ENCODE measurements at places on chromosomes 12 and 14.

GRCh38 chr12:124564232-124564958 lies 3.0 kb downstream of the NCOR2 start:
- DNase-seq: no peak

DNA sequence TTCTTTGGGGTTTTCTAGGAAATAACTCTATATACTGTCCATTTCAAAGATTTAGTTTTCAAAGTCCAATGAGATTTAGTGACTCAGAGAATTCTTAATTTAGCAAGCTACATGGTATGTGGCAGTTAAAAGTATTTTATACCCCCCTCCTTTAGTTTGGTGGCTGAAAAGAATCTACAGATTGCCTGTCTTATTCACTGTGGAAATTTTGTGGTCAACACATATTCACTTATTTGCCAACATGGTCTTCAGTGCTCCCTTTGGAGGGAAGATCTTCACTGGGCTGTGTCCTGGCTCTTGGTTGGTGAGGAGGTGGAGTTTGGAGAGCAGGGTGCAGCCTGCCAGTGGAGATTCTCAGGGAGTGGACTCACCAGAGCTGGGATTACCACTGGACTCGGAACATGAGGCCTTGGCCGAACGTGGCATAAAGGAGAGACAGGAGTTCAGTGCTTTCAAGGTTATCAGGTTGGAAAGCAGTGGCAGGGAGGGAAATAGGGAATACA lies 39.8 kb downstream of the SAMD4A start:
- DNase-seq: no peak

- DNase-seq: no peak
Observed at GRCh38 chr12:120882055-120882555, 22.1 kb downstream of the SPPL3 start.

DNA sequence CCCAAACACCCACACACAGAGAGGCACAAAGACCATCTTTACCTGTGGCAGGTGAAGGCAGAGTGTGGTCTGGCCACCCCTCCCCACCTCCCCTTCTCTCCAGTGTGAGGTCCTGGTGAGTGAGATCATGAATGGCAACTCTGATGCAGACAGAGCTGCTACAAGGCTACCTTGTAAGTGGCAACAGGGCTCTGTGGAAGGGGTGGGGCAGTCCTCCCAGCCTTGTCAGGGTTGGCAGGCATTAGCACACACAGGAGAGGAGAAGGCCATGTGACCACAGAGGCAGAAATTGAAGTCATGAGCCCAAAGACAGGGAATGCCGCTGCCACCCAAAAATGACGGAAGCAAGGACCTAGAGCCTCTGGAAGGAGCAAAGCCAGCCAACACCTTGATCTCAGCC lies 30.7 kb downstream of the VWF start:
- no peak for DNase-seq

DNA sequence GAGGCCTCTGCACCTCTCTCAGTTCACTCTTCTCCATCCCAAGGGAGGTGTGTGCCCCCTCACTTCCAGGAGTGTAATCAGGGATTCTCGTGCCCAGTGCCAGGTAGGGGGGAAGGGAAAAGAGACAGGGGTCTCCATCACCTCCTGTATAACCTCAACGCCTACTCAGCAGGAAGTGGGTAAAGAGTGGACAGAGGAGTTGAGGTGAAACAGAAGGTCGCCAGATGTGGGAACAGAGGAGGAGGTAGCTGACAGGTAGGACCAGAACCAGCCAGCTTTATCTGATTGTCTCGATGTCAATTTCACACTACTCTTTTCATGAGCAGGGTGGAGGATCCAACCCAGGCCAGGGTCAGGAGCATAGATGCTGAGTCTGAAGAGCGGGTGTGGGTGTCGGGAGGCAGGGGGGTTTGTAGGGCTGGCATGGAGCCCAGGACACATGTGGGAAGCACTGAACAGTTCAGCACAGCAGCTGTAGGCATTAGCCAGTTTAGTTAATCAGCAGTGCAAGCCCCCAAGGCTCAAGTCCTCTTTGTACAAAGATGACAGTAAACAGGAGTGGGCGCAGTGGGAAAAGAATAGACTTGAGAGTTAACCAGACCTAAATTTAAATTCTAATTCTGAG lies 213.5 kb downstream of the PELI2 start:
- DNase-seq: no peak

DNA sequence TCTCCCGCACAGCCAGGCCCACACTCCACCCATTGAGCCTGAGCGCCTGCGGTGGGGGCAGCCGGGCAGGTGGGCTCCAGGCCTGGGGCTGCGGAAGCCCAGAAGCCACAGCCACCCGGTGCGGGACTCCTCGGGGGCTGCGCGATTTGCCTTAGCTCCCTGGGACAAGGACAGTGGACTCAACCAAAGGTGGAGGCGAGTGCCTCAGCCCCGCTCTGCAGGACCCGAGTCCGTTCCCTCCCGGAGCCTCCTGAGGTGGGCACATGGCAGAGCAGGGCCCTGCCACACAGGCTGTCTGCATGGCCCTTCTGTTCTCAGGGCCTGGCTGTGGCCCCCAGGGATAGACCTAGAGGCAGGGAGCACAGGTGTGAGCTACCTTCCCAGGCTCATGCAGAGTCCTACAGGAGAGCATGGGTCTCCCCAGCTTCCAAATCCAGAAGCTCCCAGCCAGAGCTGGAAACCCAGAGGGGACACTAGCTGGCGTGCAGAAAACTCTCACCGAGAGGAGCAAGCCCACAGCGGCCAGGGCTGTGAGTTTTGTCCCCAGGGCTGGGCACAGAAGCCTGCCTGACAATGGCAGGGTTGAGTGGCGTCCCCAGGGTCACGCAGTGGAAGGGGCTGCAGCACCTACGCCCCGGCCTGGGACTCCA lies 22.2 kb upstream of the LRTM2 start:
- DNase-seq: no peak

GRCh38 chr14:76277586-76278130 lies 98.3 kb upstream of the ESRRB start:
- no peak for DNase-seq

- DNase-seq: no peak
Observed at GRCh38 chr14:54568821-54569595, 2.1 kb downstream of the SAMD4A start.

DNA sequence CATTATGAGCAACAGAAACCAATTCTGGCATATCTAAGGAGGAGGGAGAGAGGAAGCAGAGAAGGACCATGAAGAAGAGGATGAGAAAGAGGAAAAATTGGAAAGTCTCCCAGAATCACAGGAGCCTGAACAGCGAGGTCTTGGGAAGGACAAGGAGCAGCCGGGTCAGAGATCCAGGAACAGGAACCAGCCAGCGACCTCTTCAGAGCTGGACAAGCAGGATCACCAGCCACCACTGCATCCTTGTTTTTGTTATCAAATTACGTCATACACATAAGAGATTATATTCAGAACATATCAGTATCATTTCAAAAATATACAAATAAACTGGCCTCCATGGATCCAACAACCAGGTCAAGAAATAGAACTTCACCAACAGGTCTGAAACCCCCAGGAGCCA lies 22.1 kb upstream of the BDKRB2 start:
- no peak for DNase-seq

GRCh38 chr12:19972325-19973288 lies 395.7 kb upstream of the PDE3A start:
- DNase-seq: peak; percentile 2

- DNase-seq: no peak
Observed at GRCh38 chr12:71430756-71431155, 8.8 kb upstream of the LGR5 start.

- DNase-seq: no peak
Observed at GRCh38 chr14:31265701-31266398, 58.3 kb upstream of the HECTD1 start.

DNA sequence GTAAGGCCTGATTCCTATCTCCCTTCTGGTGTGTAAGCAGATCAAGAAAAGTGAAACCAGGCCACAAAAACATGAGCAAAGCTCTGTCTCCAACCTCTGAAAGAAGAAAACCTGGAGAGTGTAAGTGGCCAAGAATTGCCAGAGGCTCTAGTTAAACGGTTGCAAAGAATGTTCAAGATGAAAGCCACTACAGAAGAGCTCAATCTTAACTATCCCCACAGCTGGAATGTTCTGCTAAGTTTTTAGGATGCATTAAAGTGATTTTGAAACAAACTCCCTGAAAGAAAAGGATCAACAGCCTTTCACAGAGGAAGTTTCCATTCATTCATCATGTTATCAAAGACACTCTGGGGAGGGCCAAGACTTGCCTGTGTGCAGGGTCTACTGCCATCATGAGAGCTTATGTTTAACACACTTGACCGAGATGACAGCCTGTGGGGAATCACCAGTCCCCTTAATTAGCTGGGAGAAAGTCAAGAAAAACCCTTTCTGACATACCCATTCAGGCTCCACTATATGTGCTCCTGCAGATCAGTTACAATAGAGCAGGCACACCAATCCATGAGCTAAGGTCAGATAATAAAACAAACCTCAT lies 128.0 kb upstream of the OVCH1 start:
- no peak for DNase-seq

DNA sequence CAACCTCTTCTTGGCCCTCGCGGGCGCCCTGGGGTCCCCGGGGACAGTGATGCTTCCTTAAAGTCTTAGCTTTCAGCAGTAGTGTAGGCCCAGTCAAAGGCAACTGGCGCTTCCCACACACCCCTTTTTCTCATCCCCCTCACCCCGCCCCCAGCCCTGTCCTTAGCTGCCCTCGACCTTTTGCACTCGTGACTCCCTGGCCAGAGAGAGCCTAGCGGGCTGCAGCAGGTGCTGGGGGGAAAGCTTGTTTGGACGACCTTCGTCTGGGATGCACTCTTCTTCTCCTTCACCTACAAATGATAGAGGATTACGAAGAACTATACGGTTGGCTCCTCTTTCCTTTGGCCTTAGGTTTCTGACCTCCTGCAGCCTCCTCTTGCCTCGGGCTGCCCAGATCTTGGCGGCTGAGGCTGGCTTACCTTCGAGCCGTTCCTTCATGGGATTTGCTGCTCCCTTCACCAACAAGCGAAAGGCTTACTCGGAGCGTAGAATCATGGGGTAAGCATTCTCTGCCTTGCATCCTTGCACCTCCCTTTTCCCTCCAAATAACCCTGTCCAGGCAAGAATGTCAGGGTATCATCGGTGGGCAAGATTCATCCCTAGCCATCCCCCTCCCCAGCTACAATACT lies 815 bp downstream of the COQ10A start:
- DNase-seq: no peak

DNA sequence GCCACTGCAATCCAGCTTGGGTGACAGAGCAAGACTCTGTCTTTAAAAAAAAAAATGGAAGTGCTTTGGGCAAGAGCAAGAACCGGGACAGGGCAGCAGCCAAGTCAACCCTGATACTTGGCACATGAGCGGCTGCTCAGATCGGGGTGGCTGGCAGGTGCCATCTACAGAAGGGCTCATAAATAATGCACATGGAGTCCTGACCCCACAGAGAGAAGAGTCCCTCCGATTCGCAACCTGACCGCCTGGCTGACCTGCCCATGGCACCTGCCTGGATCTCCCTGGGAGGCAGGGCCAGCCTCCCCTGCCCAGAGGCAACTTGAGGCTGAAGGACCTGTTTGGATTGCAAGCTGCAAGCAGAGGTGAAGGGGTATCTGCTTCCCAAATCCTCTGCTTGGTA lies 9.6 kb upstream of the TMEM120B start:
- no peak for DNase-seq

GRCh38 chr14:31070431-31070830 lies 44.3 kb upstream of the STRN3 start:
- no peak for DNase-seq

DNA sequence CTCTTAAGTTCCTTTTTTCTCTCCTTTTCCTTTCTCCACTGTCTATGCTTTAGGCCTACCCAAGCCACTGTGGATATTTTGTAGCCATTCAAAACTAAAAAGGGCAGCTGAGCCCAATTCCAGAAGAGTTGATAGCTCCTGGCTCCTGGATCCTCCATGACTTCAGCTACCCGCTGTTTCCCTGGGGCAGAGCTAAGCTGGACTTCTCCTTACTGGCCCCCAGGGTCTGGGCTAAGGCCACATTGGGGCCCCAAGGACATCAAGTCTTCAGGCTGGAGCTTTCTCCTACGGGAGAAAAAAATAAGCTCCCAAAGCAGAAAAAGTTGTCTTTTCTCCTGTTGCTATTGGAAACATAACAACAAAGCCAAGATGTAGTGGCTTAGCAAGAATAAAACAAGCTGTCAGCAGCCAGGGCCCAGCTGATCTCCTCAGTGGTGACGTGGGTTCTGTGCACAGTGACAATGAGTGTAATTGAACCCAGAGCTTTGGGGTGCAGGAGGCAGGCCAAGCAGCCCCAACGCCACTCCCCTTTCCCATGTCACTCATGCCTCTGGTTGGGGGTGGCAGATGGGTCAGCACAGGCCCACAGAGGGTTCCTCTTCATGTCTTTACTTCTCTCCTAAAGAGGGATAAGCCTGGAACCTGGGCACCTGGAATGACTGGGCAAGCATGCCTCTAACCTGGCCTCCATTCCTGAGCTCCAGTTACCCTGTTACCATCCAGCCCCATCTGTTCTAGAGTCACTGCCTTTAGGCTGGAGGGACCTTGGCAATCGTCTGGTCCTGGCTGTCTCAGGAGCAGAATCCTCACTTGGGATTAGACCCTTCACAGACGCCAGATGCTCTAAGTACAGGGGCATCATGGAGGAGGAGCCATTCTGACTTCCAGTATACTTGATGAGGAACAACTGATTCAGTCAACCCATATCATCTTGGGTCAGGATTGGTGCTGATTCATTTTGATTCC lies 171.2 kb downstream of the ZFP36L1 start:
- DNase-seq: no peak

- DNase-seq: no peak
Observed at GRCh38 chr14:51575349-51576116, 76.2 kb upstream of the FRMD6 start.

- no peak for DNase-seq
Observed at GRCh38 chr14:36094963-36095362, 81.6 kb downstream of the PTCSC3 start.

DNA sequence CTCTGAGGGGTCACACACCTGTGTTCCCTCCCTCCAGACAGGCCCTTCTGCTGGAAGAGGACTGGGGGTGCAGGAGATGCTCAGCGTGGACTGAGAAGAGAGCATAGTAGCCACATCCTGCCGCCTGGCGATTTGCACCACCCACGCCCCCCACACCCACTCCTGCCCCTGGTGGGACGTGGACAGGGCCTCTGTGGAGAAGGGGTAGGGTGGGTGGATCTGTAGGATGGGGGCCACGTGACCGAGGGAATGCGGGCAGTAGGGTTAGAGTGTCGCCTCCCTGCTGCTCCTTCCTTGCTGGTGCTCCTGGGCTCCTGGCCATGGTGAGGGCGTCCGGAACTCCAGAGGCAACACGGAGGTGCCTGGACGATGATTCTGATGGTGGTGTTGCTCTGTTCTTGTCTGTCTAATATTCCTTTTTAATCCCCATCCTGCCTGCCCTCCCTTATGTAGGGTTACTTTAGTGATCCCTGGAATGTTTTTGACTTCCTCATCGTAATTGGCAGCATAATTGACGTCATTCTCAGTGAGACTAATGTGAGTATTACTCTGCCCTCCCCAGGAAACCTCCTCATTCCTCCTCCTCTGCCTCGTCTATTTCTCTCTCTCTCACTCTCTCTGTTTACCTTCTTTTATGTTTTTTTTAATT lies 161.5 kb upstream of the FKBP4 start:
- no peak for DNase-seq

DNA sequence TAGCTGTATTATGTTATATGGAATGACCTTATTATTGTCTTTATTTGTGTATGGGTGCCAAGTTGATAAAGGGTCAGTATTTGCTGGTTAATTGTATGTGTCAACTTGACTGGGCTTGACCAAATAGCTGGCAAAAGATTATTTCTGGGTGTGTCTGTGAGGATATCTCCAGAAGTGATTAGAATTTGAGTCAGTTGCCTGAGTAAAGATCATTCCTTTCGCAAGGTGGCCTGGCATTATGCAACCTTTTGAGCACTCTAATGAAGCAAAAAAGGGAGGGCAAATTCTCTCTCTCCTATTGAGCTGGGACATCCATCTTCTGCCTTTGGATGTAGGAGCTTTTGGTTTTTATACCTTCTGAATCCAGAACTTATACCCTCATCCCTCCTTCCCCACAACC lies 82.2 kb downstream of the ATXN7L3B start:
- no peak for DNase-seq
